ELF-1 (cell line): ENCODE measurements at places on chromosomes 16 and 17.

GRCh38 chr17:36153895-36154610 is 22.4 kb downstream of the TBC1D3B start:
- no peak for DNase-seq

- peak; percentile 58 for DNase-seq
Measured at GRCh38 chr17:30336369-30337171, 2.7 kb upstream of the TMIGD1 start.

DNA sequence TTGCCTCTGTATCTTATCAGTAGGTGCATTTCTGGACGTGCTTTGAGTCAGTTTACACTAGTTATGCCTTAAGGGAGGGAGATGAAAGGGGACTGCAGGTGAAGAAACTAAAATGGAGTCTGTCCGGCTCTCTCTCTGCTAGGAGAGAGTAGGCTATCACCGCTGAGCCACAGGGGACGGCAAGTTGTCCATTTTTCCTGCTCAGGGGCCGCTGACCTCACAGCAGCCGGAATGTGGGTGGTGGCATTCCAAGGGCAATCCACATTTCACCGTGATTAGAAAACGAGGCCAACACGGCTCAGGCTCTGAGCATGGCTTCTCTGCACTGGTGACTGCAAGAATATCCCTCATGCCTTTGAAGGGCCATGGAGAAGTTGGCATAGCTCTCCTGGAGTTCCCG is 19.0 kb upstream of the KLHDC4 start:
- DNase-seq = peak; percentile 71

DNA sequence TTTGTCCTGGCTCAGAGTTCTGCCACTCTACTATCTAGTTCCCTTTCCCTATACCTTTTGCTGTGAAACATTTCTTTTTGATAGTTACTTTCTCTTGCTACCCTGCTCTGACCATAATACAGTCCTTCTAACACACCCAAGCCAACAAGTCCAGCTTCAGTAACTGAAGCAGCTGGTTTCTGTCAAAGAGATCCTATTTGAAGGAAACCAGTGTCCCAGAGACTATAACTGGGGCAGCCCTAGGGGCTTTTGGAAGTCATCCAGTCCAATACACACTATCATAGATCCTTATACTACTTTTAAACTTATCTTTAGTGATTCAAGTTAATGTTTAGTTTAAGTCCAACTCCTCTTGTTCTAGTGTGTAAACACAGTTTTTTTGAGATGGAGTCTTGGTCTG is 17.3 kb upstream of the DHRS13 start:
- DNase-seq = no peak

DNA sequence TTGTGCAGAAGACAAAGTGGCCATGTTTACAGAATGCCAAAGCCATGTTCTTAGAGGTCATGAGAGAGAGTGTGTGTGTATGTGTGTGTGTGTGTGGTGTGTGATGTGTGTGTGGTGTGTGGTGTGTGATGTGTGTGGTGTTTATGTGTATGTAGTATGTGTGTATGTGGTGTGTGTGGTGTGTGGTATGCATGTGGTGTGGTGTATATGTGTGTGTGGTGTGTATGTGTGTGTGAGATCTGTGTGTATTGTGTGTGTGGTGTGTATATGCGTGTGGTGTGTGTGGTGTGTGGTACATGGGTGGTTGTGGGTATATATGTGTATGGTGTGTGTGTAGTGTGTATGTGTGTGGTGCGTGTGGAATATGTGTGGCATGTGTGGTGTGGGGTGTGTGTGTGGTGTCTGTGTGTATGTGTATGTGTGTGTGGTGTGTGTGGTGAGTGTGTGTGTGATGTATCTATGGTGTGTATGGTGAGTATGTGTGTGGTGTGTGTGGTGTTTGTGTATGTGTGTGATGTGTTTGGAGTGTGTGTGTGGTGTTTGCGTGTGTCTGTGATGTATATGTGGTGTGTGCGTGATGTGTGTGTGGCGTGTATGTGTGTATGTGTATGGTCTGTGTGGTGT is 8.2 kb upstream of the KRT17 start:
- no peak for DNase-seq

DNA sequence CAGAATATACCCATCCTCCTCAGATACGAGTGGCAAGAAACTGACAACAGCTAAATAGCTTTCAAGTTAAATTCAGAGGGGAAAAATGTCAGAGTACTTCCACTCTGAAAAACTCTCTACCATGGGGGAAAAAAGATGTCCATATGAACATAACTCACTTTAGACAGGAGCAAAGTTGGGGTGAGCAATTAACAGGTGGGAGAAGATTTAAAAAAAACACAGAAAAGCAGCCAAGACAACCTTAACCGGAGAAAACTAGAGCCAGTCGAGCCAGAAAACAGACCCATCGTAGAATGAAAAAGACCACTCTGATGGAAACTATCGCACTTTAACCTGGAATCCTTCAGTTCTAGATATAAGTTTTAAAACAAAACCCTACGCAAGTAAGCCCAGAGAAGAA is 833 bp downstream of the TERF2 start:
- no peak for DNase-seq

DNA sequence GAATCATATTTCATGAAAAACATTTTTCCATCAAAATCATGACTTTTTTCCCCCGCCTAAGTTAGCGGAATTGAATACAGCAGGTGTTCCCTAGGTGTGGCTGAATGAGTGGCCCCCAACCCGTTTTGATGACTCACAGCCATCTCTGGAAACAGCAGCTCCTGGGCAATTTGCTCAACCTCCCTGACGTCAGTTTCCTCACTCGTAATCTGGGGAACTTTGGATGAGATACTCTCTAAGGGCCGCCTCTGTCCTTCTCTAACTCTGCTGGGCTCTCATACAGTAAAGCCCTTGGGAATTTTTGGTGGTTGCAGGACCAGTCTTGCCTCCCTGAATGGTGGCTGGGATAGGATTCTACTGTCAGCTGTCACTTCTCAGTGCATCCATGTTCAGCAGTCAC is 11.6 kb upstream of the NTN1 start:
- no peak for DNase-seq

DNA sequence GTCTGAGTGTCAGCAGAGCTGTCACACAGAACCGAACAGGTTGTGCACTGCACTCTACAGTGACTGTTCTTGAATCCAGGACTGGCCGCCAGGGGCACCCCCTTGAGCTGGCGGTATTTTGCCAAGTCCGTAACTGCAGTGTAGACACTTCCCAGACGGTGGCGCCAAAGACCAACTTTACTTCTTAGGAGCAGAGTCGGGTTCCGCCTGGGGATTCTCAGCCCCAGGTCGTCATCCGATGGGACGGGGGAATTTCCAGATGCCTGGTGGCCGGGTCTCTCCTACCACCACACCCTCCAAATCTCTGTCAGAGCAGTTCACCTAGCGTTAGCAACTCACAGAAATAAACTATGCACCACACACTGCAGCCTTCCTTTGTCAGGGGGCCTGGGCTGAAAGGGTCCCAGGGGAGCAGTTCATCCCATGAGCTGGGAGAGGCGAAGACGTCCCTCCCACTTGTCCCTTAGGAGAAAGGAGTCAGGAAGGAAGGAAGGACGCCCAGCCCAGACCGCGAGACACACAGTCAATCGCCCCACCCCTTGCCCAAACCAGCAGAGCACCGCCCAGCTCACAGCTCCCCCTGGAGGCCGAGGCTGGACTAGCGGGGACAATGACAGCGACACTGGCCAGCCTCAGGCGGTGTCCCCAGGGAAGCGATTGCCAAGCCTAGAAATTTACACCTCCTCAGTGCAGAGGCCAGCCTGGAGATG is 7.4 kb upstream of the RIPOR1 start:
- peak; percentile 99 for DNase-seq

- DNase-seq = no peak
Measured at GRCh38 chr17:67557921-67558320, 159.8 kb upstream of the NOL11 start.

DNA sequence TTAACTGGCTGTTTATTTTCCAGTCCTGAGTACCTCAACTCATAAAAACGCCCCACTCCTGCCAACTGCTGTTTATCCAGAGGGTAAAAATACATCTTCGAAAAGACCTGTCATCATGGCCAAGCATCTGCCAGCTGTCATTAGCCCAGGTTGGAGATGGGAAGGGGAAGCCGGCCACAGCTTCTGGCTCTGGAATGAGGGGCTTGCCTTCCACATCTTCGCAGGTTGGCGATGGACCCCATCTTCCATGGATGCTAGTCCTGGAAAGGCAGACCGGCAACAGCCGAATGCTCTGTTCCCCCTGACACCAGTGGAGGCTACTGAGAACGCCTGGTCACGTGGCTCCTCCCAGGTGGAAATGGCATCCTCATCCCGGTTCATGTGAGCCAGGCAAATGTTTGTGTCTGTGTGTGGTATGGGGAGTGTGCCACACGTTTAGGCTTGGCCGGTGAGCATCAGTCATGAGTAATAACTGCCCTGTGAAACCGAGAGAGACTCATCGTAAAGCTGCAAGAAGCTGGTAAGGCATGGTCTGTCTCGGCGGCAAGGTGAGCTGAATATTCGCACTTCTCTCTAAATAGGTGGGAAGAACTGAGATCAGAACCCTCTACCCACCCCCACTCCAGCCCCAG is 420 bp upstream of the KRTAP17-1 start:
- no peak for DNase-seq

DNA sequence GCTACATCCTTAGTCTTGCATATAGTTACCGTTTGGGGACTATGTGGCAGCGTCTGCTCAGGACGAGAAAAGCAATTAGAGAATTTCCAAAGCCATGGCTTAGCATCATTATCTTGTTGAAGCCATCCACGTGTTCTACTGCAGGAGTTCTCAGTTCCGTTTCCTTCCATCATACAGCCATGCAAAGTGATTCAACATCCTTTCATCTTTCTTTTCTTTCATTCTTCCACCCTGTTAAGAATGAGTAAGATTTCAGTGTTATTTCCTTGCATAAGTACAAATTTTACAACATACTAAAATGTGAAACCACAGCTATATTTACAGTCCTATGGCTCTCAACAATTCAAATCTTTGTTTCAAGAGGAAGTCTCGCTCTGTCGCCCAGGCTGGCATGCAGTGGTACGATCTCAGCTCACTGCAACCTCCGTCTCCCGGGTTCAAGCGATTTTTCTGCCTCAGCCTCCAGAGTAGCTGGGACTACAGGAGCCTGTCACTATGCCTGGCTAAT is 3.8 kb downstream of the MARF1 start:
- no peak for DNase-seq

DNA sequence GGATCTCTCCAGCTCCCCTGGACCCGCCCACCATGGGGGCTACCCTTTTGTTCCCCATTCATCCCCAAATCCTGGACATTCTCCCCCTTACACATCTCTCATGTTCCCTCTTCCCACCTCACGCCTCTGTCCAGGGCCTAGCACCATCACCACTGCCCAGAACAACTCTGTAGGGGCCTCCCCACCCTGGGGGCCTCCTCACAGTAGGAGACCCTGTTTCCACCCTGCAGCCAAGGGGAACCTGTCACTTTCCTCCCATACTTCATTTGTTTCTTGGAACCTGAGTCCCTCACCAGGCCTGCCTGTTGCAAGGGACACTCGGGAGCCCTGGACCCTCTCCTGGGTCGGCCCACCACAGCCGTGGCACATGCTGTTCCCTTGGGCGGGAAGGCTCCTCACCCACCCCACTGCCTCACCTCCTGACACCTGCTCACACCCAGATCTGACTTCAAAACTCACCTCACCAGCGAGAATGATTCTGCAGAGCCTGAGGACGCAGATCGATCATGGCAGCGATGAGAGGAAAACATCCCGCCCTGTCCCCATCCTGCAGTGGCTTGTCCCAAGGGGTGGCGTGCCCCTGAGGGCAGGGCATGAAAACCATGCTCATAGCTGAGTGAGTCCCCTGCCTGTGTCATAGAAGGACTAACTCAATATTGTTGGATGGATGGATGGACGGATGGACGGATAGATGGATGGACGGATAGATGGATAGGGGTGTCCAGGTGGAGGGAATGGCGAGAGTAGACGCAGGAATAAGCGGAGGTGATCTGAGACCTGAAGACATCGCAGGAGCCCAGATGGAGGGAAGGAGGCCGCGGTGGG is 6.8 kb upstream of the RASD1 start:
- no peak for DNase-seq

DNA sequence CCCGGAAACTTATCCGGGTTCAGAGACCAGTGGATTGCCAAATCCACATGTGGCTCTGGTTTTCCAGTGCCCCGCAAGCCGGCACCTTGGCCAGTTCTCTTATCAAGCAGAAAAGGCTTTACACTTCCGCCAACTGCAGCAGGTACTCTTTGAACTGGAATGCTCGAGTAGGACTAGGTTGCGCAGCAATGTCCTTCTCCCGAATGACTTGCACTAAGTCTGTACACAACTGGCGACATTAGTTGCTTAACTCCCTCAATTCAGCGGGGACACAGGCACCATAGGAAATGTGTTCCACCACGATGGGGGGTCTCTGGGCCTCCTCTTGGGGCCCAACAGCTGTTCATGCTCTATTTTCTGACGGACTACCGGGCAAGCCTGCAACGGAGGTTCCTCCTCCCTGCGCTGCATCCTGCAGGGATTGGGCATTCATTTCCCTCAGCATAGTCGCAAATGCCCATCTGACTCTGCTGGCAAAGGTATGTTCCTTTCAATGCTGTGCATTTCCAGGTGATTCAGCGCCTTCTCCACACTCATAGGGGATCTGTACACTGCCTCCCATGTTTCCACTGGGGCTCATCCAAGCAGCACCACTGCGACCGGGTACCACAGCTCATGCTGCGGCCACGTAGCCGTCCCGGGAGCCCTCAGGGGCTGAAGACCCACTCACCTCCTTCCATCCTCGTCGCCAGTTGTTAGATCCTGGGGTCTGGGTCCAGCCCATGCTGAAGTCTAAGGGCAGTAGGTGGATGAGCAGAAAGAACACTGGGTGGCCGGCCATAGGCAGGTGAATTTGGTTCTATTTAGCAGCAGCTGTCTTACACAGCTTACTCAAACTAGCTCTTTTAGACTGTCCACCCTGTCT is 34.2 kb upstream of the APPBP2 start:
- DNase-seq = no peak

DNA sequence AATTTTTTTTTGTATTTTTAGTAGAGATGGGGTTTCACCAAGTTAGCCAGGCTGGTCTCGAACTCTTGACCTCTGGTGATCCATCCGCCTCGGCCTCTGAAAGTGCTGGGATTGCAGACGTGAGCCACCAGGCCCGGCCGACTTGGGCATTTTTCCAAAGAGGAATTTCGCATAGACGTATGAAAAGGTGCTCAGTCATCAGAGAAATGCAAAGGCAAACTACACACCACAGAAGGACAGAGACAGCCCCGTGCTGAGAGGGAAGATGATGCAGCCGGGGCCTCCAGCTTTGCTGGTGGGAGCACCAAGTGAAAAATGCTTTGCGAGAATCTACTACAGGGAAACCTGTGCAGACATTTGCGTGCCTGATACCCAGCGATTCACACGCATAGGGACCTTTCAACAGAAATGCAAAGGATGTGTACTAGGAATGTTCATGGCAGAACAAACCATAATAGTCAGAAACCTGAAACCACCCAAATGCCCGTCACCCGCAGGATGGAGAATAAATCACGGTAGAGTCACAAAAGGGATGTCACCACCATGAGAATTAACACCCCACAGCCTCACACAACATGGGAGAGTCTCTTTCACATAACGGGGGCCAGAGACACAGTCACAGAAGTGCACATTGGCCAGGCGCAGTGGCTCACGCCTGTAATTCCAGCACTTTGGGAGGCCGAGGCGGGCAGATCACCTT is 5.2 kb downstream of the RAB40B start:
- no peak for DNase-seq

- DNase-seq = no peak
Measured at GRCh38 chr16:29182501-29182900, 197.6 kb downstream of the LAT start.
